SIG-M5 (cell line): ENCODE measurements at places on chromosomes 5 and 9.

GRCh38 chr5:59548807-59549357 is 344.6 kb downstream of the PDE4D start:
- DNase-seq = no peak

DNA sequence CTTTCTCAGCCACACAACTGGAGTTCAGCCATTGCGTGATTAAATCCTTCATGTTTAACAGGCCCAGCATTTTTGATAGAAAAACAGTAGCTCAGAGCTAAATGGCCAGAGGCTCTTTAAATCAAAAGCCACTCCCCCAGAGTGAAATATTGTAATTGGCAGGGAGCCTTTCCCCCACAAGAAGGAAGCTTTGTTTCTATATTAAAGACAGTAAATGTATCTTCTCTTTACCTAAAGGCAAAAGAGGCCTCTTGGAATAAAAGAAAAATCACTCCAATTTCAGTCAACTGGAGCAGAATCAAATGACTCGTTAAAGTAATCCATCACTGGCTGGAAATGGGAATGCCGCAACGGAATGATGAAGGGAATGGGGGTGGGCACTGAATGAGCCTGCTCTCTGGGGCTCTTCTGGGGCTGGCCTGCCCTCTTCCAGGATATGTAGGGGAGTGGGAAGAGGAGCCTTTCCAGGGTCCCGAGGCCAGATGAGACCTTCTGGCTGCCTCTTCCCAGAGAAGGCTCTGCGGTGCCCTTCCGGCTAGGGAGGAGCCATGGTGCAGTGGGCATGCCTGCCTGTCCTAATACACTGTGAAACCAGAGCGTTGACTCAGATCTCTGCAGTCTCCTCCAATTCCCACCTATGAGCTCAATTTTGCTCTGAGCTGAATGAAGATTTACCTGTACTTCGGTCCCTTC is 45.2 kb downstream of the ANKDD1B start:
- DNase-seq = no peak

GRCh38 chr9:20640331-20641187 is 18.3 kb upstream of the MLLT3 start:
- no peak for DNase-seq

GRCh38 chr5:145872486-145872885 is 328 bp downstream of the GRXCR2 start:
- no peak for DNase-seq

DNA sequence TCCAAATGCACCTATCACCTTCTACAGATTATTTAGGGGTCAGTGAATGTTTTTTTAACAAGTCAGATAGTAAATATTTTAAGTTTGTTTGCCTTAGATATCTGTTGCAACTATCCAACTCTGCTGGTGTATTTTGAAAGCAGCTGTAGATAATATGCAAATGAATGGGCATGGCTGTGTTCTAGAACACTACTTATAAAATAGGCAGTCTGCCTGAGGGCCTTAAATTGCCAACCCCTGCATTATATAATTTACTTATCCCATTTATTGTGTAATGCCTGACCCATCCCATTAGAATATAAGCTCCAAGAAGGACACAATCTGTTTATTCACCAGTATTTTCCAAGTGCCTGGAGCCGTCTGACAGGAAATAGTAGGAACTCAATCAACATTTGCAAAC is 149.0 kb downstream of the TTC39B start:
- no peak for DNase-seq

DNA sequence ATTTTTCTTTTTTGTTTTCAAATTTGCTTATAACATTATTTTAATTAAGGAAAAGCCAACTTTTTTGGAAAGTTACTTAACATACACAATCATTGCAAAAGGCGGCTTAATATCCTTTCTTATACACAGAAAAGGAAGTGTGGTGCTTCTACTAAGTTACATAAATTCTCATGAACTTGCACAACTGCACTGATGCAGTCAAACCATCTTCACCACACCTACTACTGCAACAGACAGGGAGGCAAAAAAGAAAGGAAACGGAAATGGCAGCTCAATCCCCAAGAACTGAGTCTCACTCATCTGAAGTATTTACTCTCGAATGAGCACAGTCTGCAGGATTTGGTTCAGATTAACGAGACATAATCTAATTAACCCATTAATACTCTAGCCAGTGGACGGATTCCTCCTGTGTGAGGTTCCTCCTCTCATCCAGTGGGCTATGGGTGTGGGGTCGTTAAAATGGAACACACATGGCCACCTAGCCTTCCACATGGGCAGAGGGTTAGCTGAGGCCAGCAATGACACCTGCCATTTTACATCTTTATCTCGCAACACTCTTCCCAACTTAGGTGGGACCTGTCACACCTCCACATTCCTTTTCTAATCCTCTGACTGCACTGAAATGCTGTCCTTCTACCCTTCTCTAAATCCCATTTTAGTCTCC is 30.0 kb downstream of the GOLM1 start:
- peak; percentile 67 for DNase-seq

- DNase-seq = no peak
These were observed 256.1 kb downstream of the NR3C1 start for GRCh38 chr5:143147383-143147782.

DNA sequence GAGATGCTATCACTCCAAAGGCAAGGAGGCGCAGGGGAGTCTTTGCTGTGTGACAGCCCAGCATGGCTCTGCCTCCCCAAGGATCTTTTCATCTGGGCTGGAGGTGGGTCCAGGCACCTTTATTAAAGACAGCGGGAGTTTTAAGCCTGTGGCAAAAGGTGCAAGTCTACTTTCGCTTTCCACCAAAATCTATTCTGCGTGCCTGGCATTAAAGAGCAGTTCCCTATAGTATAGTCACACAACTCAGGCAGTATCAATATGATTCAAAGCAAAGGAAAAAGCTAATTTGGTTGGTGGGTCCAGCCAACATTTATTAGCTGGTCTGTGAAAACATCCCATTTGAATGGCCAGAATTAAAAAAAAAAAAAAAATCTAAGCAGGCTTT is 398.7 kb downstream of the EBF1 start:
- no peak for DNase-seq

DNA sequence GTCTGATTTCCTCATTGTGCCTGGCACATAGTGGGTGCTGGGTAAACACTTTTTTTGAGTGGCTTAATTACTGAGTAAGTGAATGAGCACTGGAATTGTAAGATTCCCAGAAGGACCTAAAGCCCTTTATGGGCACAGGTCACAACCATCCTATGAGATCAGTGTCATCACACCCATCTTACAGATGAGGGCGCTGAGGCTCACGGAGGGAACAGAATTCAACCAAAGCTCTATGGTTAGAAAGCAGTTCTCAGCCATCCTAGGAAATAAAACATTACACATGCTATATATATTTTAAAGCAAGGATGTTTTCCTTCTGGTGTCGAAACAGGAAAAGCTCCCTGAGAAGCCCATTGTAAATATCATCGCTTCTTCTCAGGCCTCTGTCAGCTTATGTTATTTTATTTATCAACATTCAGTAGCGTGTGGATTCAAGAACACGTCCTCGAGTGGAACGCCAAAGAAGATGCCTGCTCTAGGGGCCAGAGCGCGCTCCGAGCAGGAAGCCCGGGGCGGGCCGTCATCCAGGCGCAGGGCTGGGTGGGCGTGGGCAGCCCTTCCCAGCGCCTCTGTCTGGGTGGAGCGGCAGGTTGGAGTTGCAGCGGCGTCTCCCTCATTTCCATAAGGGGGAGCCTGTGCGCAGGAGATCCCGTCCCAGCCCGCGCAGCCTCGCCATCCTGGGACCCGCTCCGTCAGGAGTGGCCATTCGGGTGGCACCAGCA is 155.8 kb upstream of the SMIM23 start:
- no peak for DNase-seq

DNA sequence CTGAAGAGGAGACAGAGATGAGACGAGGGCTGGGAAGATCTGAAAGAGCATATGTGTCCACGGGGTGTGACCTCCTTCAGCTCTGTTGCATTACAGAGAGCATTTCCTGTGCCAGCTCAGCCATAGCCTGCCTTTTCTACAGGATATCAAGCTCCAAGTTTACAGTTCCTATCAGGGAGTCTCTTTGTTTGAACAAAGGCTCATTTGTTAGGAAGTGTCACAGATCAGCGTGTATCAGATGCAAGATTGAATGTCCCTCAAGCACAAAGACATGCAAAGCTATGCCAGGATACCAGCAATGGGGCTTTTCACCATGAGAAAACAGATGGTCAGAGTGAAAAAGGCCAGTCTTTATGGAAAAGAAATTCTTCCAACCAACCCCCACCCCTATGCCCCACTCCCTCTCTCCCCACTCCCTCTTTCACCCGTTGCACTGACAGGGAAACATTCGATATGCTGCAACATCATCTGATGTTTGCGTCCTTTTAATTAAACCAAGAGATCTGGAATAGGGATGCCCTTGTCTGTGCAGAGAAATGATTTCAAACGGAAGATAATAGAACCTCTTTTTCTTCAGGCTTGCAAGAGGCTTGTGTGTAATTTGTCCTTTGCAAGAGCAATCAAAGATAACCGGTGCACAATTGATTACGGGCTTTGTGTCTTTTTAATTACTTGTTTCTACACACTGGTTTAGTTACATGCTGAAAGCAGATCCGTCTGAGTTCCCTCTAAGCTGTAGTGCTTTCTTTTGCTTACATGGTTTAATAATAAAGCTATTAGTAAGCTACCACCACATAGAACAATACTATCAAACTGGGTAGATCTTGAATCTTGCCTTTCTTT is 263.1 kb upstream of the RGMB start:
- no peak for DNase-seq

DNA sequence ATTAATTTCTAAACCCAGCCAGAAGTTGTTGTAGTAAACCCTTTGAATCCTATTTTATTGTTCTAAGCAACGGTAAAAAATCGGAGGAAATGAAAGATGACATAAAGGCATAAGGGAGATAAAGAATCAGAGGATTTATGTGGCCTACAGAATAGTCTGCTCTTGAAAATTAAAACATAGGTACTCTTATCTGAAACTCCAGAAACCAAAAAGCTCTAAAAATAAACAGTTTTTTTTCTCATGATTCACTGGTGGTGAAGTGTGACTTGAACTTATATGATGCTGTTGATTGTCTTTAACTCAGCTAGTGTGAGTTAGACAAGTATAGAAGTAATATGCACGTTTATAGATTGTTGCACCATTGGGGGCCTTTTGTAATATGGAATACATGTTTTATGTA is 80.3 kb downstream of the HSD17B4 start:
- DNase-seq = no peak

- DNase-seq = no peak
These were observed 219.1 kb upstream of the ELAVL2 start for GRCh38 chr9:24045150-24045549.

GRCh38 chr5:131363811-131364506 is 100.1 kb downstream of the CDC42SE2 start:
- DNase-seq = no peak

DNA sequence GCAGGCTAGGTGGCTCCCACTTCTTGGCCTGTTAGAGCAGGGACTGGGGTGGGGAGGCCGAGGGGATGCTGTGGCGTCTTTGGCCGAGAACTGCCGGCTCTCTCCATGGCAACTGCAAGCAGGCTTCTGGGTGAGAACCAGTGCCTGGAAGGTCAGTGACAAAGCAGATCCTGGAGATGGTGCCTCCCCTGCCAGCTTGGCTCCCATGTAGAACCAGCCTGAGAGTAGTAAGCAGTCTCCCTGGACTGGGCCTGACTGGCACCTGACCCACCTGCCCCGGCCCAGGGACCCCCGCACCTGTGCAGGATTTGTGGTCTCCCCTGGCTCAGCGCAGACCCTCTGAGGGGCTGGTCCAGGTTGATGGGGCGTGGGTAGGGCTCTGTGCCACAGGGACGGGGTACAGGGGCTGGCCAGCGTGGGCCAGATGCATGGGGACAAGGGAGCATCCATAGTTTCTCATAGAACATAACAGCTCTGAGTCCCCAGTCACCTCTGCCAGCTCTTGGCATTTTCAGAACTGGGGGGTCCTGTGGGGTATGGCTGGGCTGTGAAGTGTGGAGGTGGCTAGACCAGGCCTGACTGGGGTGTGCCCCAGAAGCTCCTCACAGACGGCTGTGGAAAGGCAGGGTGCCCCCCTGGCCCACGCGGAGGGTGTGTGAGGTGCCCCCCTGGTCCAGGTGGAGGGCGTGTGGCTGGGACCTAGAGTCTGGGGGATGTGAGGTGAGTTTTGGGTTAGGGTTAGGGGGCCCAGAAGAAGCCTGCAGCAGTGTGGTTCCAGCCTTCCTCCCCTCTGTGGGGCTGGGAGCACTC is 22.2 kb downstream of the CACNA1B start:
- DNase-seq = no peak

DNA sequence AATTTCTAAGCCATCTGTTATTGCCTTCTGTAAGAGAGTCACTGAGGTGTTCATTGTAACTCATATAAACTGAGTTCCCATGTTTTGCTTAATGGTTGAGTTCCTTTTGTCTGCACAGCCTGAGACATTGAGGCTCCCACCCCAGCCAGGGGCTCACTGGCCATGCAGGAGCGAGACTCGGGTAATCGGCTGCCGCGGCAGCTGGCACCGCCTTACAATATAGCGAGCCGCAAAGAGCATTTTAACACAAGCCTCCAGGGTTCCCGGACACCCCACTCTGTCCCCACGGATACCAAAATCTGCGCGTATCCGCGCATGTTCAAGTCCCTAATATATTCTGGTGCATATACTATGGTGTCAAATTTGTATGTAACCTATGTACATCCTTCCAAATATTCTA is 24.4 kb upstream of the GLDC start:
- DNase-seq = no peak

GRCh38 chr9:18707061-18707461 is 233.1 kb downstream of the ADAMTSL1 start:
- DNase-seq = no peak

DNA sequence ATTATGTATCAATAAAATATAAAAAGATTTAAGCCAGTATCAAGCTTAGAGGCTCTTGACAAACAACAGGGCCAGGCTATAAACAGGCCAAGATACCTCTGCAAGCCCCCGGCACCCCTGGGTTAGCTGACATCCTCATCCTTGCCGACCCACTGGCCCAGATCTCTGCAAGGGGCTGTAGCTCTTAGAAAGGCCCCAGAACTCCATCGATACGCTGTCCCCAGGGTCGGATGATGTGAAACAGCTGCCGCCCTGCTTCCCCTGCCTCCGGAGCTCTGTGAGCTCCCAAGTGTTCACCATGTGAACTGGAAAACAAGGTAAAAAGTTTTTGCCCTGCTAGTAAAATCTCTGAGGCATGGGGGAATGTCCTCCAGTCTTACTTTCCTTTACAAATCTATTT is 20.1 kb downstream of the SH3PXD2B start:
- DNase-seq = no peak

- no peak for DNase-seq
These were observed 779 bp upstream of the CTNNA1 start for GRCh38 chr5:138752341-138752950.

DNA sequence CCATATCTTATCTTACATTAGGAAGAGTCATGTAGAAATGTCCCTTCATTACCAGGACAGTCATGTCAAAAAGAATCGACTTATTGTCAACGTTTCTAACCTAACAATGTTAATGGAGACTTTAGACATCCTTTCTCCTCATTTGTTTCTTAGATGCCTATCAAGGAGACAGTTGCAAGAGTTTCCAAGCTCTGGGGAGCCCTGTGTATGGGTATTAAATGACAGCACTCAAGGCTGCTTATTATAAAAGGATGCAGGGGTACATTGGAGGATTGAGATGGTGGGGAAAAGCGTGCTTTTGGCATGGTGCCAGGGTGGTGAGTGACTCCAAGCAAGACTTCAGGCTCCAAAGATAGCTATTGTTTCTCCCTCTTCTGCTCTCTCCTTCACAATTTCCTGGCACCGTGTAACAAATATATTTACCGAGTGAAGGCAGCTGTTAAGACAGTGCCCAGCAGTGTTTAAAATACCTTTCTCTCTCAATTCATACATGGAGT is 461.3 kb upstream of the CLINT1 start:
- DNase-seq = no peak
